ENCODE measurements at places on chromosomes 2 and 18.

GRCh38 chr2:135999899-136000298, 14.5 kb upstream of the DARS1 start:
- no peak for DNase-seq

DNA sequence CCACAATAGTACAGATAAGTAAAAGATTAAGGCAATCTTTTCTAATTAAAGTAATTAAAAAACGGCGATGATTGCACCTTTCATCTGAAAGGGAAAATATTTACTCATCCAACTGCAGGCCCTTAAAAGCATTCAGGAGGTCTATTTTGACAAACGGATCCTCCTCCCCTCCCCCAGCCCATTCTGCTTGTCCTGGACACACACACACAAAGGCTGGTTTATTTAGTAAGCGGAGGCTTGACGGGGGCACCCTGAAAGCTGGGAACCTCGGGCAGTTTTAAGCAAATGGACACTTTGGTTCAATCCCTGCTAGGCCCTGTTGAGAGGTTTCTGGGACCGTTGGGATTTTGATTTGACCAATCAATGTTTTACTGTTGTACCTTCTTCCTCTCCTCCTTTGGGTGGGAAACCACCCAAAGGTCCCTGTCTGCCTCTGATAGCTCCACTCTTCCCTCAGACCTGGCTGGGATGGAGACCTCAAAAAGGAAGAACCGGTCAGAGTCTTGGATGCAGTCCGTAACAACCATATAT, 135.8 kb upstream of the HAAO start:
- DNase-seq, result peak; percentile 95

DNA sequence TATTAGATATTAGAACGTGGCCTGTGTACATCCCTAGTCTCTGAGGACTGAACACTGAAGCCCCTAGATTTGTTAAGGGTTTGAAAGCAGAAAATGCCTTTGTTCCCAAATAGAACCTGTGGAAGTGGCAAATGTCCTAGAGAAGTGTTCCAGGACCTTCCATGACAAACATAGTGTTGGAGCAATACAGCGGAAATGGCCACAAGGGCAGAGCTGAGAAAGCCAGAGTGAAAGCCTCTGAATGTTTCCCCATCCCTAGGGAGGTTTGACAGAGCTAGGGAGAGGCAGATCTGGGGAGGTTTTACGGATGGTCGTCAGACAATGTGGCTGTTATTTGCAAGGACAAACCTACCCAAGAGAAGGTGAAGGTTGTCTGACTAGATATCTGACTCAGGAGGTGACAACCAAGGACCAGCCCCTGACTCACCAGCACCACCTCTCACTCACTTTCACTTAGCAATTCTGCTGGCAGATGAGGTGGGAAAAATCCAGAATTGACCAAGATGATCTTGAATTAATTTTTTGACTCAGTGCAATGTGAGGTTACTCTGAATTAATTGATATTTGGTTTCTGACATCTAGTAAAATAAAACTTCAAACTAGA, 24.1 kb downstream of the RBM43 start:
- DNase-seq, result no peak

DNA sequence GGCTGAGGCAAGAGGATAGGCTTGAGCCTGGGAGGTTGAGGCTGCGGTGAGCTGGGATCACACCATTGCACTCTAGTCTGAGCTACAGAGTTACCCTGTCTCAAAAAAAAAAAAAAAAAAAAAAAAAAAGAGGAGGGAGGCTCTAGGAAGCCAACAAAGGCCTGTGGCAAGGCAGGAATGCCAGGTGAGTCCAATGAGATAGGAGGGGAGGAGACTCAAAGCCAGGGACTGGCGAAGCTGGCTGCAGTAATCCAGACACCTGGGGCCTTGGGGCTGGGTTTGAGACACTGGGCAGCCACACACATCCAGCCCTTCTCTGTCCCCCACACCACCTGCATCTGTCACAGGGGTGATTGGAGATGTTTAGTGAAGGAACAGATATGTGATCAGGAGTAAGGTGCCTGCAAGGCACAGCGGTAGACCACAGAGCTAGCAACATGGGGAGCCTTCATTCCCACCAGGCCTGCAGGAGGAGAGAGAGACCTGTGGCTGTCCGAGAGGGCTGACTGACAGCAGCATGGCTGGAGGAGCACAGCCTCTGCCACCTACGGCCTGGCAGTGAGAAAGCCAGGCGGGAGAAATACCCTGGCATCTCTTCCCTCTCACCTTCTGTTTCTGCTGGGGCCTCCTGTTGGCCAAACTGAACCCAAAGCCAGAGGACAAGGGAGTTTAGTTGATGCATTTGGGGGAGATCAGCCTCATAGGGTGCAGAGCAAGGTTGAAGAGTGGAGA, 9.5 kb downstream of the CHPF start:
- DNase-seq, result no peak

DNA sequence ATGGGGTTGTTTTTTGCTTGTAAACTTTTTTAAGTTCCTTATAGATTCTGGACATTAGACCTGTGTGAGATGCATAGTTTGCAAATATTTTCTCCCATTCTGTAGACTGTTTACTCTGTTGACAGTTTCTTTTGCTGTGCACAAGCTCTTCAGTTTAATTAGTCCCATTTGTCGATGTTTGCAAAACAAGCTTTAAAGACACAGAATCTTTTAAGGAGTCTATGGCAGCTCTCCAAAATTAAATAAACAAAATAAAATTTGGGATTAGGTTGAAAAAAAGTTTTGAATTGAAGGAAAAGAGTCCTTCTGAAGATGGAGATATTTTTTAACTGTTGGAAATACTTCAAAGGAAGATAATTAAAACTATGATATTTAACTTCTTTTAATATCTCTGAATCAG, 88.8 kb downstream of the MAP3K20 start:
- DNase-seq, result no peak

All from NCI-H1417 treated with DMSO at 0.1 percent for 48 hours (cell line).